Esophagus muscularis mucosa (tissue), 4 donors: ENCODE measurements at places on chromosomes 2 and 18. TPM values are rescaled to one million over a fixed set of nuclear protein-coding genes. Genes with fewer than 3 reads are reported as not detected.

- H3K4me3 ChIP-seq, result no peak overlapping the region
- DNase-seq, result no peak
Observed at GRCh38 chr2:58862244-58862643, 621.1 kb upstream of the FANCL start.

GRCh38 chr18:26181343-26181826 is 44.9 kb upstream of the TAF4B start:
- H3K4me3 ChIP-seq, result no peak overlapping the region
- H3K4me1 ChIP-seq, result no peaks in the 10 kb centered on the region
- no peak overlapping the region for H3K27ac ChIP-seq
- no peaks in the 10 kb centered on the region for H3K36me3 ChIP-seq
- no peak for DNase-seq

GRCh38 chr18:34003687-34004086 is 221.0 kb downstream of the NOL4 start:
- no peak for DNase-seq
- no peak overlapping the region for H3K4me3 ChIP-seq
- H3K27ac ChIP-seq, result no peak overlapping the region
- no peaks in the 10 kb centered on the region for H3K27me3 ChIP-seq
- no peaks in the 10 kb centered on the region for H3K4me1 ChIP-seq
- H3K36me3 ChIP-seq, result no peaks in the 10 kb centered on the region

GRCh38 chr2:25165992-25166875 is 2.1 kb downstream of the POMC start:
- H3K36me3 ChIP-seq, result no peaks in the 10 kb centered on the region
- DNase-seq, result no peak
- H3K27ac ChIP-seq, result no peak overlapping the region
- H3K4me1 ChIP-seq, result peaks cover 21% of the 10 kb centered on the region
- peaks cover 34% of the 10 kb centered on the region for H3K27me3 ChIP-seq
- no peak overlapping the region for H3K4me3 ChIP-seq

CTNNA2 gene
- 2.5 TPM for total RNA-seq

OTOS gene
- not detected for total RNA-seq

ABCG5 gene
- total RNA-seq, result not detected

VWC2L gene
- total RNA-seq, result 0.11 TPM

DNAJC10 gene
- 46.9 TPM for total RNA-seq

RALBP1 gene
- 116 TPM for total RNA-seq

CPO gene
- total RNA-seq, result 0.32 TPM

HOXD11 gene
- total RNA-seq, result not detected

FECH gene
- total RNA-seq, result 37.2 TPM

CNDP2 gene
- 41.1 TPM for total RNA-seq

KATNAL2 gene
- 3.9 TPM for total RNA-seq
